NCI-H1092 treated with DMSO at 0.1 percent for 48 hours (cell line): ENCODE measurements at places on chromosomes 1 and 21.

DNA sequence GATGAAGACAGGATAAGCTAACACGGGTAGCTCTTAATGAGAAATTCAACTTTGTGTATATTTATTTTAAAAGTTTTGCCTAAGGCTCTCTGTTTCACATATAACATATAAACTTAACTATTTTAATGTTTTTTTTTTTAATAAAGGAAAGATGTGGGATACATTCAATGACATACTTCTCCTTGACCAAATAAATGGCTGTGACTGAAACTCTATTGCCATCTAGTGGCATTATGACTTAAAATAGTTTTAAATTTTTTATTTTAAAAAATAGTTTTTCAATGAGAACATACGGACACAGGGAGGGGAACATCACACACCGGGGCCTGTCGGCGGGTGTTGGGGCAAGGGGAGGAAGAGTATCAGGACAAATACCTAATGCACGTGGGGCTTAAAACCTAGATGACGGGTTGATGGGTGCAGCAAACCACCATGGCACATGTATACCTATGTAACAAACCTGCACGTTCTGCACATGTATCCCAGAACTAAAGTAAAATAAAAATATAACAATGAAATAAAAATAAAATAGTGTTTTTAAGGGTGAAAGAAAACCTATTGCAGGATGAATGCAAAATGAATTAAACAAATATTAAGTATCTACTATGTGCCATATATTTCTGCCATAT, 83.4 kb downstream of the LYST start:
- DNase-seq, result peak; percentile 64

GRCh38 chr1:234965111-234965510, 163.5 kb downstream of the TOMM20 start:
- no peak for DNase-seq

GRCh38 chr1:240956020-240956419, 344.1 kb upstream of the GREM2 start:
- DNase-seq, result no peak

- DNase-seq, result peak; percentile 78
Observed at GRCh38 chr1:226549094-226549936, 751 bp downstream of the STUM start.

GRCh38 chr1:24074817-24075589, 36.9 kb downstream of the MYOM3 start:
- no peak for DNase-seq

DNA sequence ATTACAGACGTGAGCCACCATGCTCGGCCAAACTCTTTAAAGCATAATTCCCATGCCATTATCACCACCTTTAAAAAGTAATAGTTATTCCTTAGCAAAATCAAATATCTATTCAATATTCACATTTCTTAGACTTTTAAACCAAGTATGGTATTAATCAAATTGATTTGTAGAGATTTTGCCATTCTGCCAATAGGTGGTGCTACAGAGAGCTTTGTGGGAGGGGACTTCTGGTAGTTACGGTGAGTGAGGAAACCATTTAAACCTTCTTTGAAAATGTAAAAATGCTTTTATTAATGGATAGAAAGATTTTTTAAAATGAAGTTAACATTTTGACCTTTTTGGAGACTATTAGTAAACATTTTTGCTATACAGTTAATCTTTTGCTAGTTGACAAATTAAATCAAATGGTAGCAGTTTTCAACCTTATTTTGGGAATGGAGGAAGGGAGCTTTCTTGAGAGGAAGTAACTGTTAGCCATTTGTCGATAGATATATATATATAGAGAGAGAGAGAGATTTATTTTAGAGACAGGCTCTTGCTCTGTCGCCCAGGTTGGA, 19.3 kb downstream of the IARS2 start:
- no peak for DNase-seq

- DNase-seq, result peak; percentile 79
Observed at GRCh38 chr1:42173155-42173933, 8.8 kb upstream of the GUCA2A start.

DNA sequence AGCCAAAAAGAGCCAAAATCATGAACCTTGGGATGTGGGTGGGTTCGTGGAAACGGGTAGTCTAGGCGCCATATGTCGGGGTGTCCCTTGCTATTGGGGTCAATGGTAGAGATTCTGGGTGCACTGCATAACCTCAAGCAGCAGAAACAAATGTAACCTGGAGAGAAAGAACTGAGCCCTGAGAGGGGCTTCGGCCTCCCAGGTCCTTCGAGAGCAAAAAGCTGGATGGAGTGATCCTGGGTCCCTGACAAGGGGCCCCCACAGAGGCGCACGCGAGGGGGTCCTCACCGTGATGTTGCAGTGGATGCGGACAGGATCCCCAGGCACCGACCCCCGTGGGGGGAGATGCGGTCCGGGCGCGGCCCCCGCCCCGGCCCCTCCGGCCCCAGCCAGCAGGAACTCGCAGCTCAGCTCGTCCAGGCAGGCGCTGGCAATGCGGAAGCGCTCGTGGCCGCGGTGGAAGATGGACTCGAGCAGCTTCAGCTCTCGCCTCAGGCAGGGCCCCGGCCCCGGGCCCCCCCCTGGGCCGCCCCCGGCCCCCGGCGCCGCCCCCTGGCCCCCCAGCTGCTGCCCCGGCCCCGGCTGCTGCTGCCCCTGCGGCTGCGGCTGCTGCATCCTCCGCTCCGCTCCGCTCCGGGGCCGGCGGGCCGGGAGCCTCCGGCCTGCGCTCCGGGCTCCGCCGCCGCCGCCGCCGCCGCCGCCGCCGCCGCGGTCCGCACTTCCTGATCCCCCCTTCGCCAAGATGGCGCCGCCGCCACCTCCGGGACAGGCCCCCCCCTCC, at the start of gene UBE2Q1:
Gene UBE2Q1 (minus strand): TSS at position 724 of the 781 bp plus-strand sequence. CDS start 109 bp downstream, at position 615.
- no peak for DNase-seq

DNA sequence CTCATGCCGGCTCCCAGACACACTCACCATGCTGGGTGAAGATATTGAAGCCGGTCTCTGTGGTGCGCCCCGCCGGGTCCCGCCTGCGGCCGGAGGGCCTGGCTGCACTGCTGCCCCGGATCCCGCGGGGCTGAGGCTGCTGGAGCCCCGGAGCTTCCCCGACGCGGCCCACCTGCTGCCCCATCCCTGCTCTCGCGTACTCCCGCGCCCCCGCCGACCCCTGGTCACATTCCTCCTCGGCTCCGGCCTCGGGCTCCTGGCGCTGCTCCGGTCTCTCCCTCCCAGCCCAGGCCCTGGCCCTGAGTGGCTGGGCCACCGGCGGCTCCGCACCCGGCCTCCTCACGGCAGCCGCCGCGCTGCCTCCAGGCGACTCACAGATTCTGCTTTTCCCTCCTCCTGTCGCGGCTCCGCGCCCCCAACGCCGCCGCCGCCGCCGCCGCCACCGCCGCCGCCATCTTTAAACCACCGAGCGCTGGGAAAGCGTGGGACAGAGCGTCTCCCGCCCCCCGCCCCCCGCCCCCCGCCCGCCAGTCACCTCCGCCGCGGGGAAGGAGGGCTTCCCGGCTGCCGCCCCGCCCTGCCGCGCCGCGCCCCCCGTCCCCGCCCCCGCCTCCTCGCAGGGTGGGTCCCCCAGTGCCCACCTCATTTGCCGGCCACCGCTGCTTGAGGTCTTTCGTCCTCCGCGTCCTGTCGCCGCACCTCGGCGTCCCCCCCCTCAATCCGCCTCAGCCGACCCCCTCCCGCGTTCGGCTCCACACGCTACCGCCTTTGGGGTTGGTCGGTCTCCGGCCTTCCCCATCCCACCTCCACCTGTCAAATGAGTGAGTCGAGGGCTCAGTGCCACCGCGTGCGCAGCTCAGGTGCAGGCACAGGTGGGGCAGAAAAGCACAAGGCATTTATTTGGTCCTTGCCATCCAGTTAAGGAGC, at the start of gene ABL2:
Gene ABL2 (minus strand): TSS at position 464 of the 927 bp plus-strand sequence. CDS start 280 bp downstream, at position 184.
- DNase-seq, result peak; percentile 77

DNA sequence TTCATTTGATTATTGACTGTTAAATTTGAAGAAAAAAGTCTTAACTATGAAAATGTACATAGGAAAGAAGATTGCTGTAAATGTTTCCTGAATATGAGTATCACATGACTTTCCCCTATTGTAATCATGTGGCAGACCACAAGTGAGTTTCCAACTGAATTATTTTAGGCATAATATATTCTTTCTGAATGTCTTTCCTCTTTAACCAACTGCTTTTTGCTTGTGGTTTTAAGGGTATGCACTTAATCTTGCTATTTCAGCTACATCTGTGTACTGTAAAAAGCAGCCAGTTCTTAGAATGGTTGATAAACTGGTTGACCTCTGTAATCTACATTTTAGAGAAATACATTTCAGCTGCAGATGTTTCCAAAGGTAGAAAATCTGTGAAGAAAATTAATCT, 400.7 kb downstream of the NEGR1 start:
- no peak for DNase-seq

DNA sequence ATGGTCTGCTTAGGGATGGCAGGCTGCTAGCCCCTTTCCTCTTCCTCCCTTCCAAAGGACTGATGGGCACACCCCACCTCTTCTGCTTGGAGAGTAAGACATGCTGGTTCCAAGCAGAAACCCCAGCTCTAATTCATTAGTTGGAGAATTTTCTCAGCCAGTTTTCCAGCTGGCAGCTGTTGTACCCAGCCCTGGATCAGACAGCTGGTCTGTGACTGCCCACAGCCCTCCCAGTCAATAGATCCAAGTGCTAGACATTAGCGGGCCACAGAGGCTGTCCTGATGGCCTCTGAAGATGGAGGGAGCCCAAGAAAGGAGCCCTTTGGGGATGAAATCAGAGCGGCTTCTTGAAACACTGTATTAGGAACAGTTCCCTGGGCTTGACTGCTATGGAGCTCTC, 35.8 kb downstream of the ACOT11 start:
- DNase-seq, result no peak

- DNase-seq, result peak; percentile 95
Observed at GRCh38 chr1:35557118-35557610, at the start of gene KIAA0319L. TSS of gene KIAA0319L (minus strand) at chr1:35557403. CDS start at chr1:35554491, 2,912 bp downstream.

DNA sequence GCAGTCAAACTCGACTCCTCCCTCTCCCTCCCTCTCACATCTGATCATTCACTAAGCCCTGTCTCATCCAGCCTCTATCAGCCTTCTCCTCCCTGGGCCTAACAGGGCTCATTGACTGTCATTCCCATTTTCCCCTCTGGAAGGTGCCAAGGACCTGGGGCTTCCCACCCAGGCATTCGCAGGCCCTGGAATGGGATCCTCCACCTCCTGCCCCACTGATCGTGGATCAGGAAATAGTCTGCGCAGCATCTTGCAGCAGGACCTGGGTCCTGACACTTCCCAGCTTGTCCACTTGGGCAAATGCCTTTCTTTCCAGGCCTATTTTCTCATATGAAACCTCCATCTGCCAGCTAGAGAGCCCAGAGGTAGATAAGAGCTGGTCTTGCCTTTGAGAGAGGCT, 71.2 kb upstream of the ZC3H12A start:
- DNase-seq, result no peak

DNA sequence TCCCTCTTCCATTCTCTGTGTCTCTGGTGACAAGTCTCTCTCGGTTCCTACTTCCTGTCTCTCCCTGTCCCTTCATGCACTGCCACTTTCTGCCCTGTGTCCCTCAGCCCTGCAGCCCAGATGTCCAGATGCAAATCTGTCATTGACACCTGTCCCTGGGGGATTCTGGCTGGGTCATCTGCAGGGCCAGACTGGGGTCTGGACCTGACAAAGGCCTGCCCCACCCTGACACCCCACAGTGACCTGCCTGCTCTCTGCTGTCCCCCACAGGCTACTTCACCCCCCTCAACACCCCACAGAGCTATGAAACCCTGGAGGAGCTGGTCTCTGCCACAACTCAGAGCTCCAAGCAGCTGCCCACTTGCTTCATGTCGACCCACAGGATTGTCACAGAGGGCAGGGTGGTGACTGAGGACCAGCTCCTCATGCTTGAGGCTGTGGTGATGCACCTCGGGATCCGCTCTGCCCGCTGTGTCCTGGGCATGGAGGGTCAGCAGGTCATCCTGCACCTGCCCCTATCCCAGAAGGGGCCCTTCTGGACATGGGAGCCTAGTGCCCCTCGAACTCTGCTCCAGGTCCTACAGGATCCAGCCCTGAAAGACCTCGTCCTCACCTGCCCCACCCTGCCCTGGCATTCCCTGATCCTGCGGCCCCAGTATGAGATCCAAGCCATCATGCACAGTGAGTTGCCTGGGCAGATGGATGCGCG, 7.2 kb downstream of the THEMIS2 start:
- DNase-seq, result no peak

GRCh38 chr1:39196244-39197215, 8.0 kb upstream of the MACF1 start:
- no peak for DNase-seq

GRCh38 chr1:234853906-234854644, 244.1 kb upstream of the IRF2BP2 start:
- DNase-seq, result no peak

DNA sequence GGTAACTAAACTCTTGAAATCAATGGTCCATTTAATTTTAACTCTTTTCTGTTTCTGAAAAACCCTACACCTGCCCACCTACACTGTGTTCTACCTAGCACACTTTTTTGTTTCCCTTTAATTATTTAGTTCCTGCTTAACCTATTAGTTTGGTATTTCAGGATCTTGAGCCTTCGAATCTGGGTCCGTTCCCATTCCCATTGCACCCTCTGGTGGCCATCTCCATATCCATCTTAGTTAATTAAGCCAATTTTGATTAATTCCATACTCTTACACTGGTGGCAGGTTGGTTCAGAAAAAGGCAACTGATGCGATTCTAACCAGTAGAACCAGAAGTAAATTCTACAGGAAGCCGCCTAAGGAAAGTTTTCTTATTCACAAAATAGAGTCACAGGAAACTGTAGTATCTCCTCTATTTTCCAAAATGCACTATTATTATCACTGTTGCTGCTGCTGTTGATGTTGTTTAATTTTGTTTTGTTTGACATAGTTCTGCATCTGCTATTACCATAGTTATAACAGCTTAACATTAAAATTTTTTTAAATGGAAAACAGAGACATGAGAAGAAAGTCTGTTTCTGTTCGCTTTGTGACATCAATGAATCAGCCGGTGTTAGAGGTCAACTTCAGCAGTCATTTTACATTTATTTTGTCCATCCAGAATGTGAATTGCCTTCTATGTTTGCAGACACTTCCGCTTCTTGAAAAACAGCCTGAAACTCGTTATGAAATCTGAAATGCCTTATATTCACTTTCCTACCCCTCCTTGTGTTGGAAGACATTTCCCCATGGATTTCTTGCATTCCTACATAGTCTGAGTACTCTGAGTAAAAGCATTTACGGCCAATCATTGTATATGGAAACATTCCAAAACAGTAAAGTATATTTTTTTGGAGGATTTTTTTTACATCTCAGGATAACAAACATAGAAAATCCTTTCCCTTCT, 115.5 kb upstream of the NCAM2 start:
- DNase-seq, result peak; percentile 60

DNA sequence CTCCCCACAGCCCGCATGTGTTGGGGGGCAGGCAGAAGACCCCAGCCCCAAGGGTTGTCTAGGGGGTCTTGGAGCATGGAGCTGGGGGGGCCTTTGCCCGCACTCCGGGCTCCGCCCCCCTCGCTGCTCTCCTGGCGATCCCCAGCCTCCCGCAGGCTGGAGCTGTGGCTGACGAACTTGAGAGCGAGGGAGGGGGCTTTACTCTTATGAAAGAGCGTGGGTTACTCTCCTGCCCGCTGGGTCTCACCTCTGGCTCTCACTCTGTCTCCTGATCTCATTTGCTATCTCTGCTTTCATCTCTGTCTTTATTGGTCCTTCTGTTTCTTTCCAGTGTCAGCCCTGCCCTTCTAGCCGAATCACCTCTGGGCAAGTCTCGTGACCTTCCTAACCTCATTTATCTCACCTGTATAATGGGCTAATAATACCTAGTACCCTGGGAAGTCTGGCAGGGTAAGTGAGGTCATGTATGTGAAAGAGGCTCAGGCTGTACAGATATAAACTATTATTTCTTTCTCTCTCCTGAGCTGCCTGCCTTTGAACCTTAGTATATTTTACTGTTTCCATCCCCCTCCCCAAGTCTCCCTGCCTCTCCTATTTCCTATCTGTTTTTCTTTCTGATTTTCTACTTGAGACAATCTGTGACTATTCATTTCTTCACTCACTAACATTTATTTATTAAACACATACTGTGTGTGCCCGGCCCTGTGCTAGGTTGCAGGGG, 731 bp downstream of the EFNA4 start:
- peak; percentile 65 for DNase-seq
